ENCODE measurements at places on chromosomes 4 and X. TPM values are rescaled to one million over a fixed set of nuclear protein-coding genes. Genes with fewer than 3 reads are reported as not detected.

SYNPO2 gene
- total RNA-seq, result 2,313 TPM

ZNF711 gene
- 0.86 TPM for total RNA-seq

GRCh38 chr4:159855731-159856130 is 752.9 kb downstream of the RAPGEF2 start:
- DNase-seq, result no peak

DNA sequence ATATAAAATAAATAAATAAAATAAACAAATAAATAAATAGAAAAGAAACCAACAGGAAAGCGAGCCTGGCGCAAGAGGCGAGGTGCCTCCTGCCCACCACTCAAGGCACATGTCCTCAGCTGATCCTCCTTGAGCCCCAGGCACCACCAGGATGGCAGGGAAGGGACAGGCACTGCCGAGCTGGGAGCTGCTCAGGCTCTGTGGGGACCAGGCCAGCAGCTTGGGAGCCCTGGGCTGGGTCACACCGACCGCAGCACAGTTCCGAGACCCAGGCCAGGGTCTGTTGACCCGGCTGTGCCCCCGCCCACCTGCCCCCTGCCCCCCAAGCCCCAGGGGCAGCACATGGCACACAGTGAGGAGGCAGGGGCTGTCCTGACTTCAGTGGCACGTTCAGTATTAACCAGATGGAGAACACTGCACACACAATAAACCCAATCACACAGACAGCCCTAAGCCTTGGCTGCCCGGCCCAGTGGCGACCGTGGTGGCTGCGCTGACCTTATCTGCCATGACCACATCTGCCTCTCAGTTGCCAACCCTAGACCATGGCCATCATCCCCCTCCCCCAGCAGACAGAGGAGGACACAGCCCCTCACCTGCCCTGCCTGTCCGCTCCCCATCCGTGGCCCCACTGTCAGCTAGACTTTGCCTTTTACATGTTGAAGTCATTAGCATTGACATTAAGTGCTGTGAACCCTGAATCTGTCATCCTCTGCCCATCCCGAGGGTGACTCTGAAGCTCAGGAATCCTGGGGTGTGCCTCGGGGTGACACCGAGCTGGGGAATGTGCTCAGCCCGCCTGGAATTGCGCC is 2.9 kb upstream of the TREX2 start:
- no peak for DNase-seq

GRCh38 chr4:21248331-21248730 is 548.1 kb downstream of the PACRGL start:
- DNase-seq, result no peak

- DNase-seq, result no peak
Observed at GRCh38 chr4:170674176-170674575, 584.4 kb upstream of the AADAT start.

DNA sequence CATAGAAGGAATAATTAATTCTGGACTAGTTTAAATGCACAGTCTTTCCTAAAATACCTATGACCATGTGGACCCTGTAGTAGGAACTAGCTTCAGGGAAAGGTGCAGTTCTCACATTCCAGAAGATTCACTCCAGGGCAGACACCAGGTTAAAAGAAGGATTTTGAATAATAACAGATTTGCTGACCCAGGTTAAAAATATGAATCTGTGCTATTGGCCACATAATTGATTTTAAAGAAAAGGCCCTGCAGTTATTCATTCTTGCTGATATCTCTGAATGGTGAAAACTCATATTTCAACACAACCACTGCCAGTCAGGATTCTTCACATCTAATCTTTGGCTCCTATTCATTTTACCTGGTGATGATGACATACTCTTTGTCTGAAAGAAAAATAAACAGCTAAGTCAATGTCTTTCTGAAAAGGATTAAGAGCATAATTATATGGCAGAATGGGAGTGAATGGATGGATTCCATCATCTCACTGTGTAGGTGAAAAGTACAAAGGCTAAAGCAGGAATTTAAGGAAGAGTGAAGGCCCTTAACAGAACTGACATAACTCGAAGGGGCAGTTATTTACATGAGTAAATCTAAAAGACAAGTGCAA is 432.8 kb downstream of the PDGFC start:
- no peak for DNase-seq

GRCh38 chr4:73911746-73912145 is 42.6 kb downstream of the CXCL1 start:
- DNase-seq, result no peak

GRCh38 chrX:153685751-153686696 is 1.7 kb upstream of the SLC6A8 start:
- DNase-seq, result no peak

DNA sequence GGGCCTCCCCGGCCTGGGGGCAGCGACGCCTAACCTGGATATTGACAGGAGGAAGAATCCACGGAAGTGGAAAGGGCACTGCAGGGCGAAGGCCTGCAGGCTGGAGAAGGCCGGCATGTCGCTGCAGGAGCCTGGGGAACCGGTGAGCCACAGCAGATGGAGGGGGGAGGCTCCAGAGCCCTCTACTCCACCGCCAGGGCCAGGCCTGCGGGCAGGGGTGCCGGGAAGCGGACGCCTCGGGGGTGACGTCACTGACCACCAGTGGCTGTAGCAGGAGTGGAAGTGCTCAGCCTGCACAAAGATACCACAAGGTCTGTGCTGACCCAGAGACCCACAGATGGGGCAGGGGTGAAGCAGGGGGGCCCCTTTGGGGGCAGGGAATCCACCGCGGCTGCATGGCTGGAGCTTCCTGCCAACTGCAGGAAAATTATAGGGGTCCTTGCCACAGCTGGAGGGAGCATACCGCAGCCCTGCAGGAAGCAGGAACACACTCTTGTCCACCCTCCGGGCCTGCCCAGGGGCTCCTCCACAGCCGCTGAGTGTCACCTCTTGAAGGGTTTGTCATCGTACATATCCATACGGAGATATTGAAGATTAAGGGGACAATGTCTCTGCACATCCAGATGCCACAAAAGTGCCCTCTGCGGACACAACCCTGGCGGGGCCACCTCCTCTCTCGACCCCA is 7.6 kb upstream of the HTRA3 start:
- DNase-seq, result no peak

GRCh38 chrX:142043196-142043595 is 139.5 kb downstream of the MAGEC1 start:
- DNase-seq, result no peak

DNA sequence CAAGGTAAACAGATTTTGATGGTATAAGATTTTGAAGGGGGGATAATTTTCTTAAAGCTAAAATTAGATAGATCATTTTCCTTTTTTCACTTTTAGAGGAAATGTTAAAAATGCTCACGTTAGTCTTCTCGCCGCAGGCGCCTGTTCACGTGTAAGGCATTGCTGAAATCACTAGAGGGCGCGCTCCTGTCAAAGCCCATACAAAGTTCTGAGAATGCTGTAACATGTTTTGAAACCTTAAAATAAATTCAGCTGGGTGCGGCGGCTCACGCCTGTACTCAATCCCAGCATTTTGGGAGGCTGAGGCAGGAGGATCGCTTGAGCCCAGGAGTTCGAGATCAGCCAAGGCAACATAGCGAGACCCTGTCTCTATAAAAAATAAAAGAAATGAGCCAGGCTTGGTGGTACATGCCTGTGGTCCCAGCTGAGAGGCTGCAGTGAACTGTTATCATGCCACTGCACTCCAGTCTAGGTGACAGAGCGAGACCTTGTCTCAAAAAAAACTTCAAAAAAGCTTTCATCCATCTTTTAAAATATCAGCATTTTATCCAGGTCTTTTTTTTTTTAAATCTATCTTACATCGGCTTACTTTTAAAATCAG is 138.0 kb downstream of the RBMX2 start:
- no peak for DNase-seq

GRCh38 chrX:37871626-37872302 is 24.4 kb upstream of the DYNLT3 start:
- DNase-seq, result no peak

- no peak for DNase-seq
Observed at GRCh38 chr4:13516315-13516860, 27.9 kb downstream of the NKX3-2 start.

DNA sequence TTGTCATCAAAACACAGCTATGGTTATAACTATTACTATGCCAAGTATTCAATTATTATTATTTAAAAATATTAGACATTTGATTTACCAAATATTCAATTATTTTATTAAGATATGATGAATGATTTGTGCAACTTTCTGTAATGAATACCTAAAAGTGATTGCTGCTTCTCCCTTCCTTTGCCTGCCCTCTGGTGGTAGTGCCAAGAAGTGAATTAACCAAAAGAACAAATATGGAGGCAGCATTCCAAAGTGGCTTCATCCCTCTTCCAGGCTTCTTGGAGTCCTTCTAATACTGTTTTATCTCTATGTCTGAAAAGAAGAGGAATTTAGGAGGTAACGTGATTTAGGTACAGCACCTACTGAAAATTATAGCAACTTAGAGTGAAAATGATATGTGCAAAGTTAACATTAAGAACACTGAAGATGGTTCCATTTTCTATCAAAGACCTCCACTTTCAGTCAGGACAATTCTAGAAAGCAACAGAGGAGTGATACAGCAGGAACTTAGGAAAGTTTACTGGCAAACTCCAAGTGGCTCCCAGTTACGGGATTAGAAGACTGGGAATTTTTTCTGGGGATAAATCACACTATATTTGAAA is 43.0 kb downstream of the ENPEP start:
- no peak for DNase-seq
